ENCODE measurements at places on chromosomes 13 and 19. TPM values are rescaled to one million over a fixed set of nuclear protein-coding genes. Genes with fewer than 3 reads are reported as not detected.

The IL4I1 gene
- total RNA-seq: 3.3 TPM

The ZNF85 gene
- 7.9 TPM for total RNA-seq

The CYP4F8 gene
- total RNA-seq: not detected

The KLK1 gene
- not detected for total RNA-seq

The SLITRK1 gene
- not detected for total RNA-seq

The ELANE gene
- total RNA-seq: not detected

The CYP4F22 gene
- total RNA-seq: not detected

The GPR180 gene
- 18.7 TPM for total RNA-seq

The TMEM190 gene
- total RNA-seq: not detected

DNA sequence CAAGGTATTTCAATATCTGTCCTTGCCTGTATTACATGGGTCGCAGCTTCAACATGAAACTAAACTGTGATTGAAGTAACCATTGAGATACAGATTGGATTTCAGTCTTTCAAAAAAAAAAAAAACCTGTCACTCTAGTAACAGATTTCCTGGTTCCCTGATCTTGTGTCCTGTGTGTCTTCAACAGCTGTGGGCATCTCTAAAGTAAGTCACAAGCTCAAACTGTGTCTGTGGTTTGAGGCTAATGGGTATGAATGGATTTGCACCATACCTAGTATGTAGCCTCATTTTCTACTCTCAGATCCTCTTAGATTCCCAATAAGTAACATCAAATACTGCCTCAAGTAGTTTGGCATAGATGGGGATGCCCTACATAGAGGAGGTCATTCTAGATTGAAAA, 300.1 kb downstream of the COG6 start:
- DNase-seq: no peak

- DNase-seq: no peak
Measured at GRCh38 chr13:80313668-80314256, 27.2 kb downstream of the SPRY2 start.

GRCh38 chr19:45581576-45581975, 3.0 kb downstream of the OPA3 start:
- DNase-seq: no peak

DNA sequence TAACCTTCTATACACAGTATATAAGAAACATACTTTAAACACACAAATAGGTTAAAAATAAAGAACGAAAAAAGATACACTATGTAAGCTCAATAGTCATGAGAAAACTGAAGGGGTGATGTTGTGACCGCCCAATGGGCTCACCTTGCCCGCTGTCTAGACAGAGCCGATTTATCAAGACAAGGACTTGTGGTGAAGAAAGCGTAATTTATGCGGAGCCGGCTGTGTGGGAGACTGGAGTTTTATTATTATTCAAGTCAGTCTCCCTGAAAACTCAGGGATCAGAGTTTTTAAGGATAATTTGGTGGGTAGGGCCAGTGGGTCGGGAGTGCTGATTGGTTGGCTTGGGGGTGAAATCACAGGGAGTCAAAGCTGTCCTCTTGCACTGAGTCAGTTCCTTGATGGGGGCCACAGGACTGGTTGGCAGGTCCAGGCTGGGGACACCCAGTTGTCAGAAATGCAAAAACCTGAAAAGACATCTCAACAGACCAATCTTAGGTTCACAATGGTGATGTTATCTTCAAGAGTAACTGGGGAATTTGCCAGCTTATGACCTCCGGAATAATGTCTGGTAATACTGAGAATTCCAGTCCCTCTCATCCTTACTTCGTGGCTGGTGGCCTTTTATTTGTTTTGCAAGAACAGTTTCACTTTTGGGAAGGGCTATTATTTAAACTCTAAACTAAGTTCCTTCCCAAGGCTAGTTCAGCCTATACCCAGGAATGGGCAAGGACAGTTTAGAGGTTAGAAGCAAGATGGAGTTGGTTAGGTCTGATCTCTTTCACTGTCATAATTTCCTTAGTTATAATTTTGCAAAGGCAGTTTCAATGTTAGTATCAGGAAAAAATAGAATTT, 96.6 kb downstream of the UBL3 start:
- DNase-seq: no peak

GRCh38 chr19:18386543-18387271, 749 bp downstream of the GDF15 start:
- no peak for DNase-seq

DNA sequence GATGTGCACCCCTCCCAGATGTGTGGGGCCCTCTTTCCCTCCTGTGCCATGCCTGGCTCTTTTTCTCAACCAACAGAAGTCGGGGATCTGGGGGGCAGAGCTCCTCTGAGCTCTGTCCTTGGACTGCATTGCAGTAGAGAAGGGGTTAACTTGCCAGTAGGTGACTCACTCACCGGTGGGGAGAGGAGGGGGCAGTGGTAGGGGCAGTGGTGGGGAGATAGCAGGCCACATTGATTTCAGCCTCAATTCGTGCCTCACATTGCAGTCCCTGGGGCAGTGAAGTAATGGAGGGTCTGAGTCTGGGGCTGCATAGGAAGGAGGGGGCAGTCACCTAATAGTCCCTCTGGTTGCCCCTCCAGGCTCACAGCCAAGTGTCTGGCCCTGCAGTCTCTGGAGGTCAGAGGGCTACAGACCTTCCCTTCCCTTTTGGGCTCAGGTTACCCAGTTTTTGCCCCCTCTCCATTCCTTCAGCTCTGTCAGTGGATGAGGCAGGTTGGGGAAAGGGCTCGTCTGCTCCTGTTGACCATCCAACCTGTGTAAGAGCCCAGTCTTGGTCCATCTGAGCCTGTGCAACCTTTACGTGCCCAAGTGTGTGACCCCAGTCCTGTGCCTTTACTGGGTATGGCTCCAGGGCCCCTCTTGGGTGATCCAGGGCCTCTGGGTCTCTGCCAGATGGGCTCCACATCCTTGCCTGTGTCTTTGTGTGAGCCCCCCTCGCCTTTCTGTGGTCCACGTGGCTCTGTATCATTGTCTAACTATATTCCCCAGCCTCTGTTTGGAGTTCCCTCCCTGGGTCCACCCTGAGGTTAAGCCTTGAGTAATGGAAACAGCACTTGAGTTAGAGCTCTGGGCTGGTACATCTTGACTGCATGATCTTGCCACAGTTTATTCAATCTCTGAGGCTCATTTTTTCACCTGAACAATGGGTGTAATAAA, 13.0 kb downstream of the CIC start:
- no peak for DNase-seq

GRCh38 chr13:77185721-77186120, 141.2 kb downstream of the MYCBP2 start:
- DNase-seq: no peak
